ENCODE measurements at places on chromosomes 6 and 20.
A peak's percentile ranks its signal among the peaks of the same experiment; 100 is the strongest.

- no peak for DNase-seq
These were observed 2.2 kb upstream of the NNAT start for GRCh38 chr20:37518606-37519507.

GRCh38 chr6:144319211-144319610 is 34.1 kb downstream of the UTRN start:
- DNase-seq: no peak

- no peak for DNase-seq
These were observed 12.9 kb downstream of the SALL4 start for GRCh38 chr20:51789434-51789833.

DNA sequence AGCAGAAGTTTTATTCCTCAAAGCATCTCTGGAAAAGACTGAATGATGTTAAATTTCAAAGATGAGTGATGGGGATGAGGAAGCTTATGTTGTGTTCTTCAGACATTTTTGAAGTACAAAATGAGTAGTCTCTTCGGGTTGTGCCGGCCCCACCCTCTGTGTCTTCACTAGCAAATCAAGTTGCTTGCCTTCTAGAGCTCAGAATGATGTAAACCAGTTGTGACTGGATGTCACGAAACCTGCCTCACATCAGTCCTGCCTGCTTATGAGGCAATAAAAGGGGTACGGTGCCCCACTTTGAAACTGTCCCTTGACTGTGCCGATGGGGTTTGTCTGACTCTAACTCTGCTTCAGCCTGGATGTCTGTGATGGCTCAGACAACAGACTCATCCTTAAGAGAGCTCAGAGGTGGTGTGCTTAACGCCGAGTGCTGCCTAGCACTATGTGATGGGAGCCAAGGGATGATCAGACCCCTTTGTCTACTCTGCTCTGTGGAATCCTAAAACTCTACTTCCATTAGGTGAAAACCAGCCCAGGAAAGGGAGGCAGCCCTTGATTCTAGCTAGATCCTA is 19.0 kb downstream of the TOMM34 start:
- DNase-seq: no peak

DNA sequence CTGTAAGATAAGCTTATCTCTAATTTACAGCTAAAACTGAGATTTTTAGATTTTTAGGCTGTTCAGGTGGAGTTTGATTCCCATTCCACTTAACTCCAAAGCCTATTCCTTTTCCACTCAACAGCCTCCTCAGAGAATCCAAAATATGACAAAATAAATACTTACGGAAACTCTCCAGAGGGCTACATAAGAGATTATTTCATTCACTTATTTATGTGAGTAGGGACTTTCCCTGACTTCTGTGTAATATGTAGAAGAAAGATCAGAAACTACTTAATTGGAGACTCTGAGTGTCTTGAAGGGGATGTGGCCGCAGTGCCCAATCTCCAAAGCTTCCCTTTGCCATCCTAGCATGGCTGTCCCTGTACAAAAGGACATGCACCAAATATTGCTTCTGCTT is 72.1 kb upstream of the ISM1 start:
- no peak for DNase-seq

- DNase-seq: no peak
These were observed 322.9 kb upstream of the TFAP2D start for GRCh38 chr6:50390416-50390815.

DNA sequence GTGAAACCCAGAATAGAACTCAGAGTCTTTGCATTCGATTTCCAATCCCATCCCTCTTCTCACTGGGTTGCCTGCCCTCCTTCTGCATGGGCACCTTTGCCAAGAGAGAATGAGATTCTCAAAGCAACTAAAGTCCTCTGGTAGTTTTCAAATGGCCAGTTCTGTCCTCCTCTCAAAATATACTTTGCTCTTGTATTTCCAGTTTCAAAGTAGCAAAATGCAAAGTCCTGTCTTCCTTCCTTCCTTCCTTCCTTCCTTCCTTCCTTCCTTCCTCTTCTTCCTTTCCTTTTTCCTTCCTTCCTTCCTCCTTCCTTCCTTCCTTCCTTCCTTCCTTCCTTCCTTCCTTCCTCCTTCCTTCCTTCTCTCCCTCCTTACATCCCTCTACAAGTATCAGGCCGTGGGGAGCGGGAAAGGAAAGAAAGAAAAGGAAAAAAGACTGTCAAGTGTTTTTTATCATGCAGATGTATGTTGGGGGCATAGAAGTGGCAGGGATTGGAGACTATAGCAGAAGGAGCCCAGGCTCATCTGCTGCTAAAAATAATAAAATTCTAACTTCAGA is 265.2 kb downstream of the CD83 start:
- DNase-seq: no peak

GRCh38 chr6:103183831-103184411 is 1675.8 kb downstream of the HACE1 start:
- DNase-seq: no peak

DNA sequence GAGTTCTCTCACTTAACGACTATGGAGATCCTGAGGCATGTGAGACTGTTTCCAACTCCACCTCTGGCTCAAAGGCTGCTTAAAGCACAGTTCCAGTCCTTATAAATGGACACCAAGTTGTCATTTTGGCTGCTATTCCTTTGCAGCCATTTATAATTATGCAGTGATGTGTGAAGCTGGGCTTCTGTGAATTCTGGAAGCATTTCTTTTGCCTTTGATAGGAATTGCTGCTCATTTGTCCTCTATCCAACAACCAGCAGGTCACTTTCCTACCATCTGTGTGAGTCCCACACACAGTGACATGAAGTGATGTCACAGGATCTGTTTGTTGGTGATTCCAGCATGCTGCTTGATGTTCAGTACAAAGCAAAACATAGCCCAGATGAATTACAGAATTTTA is 28.5 kb upstream of the EFHC1 start:
- no peak for DNase-seq

GRCh38 chr6:131362696-131363095 is 210.3 kb upstream of the ARG1 start:
- no peak for DNase-seq

GRCh38 chr6:63644668-63645326 is 9.2 kb downstream of the PHF3 start:
- no peak for DNase-seq

GRCh38 chr6:23244300-23244699 is 674.9 kb downstream of the HDGFL1 start:
- peak; percentile 40 for DNase-seq

DNA sequence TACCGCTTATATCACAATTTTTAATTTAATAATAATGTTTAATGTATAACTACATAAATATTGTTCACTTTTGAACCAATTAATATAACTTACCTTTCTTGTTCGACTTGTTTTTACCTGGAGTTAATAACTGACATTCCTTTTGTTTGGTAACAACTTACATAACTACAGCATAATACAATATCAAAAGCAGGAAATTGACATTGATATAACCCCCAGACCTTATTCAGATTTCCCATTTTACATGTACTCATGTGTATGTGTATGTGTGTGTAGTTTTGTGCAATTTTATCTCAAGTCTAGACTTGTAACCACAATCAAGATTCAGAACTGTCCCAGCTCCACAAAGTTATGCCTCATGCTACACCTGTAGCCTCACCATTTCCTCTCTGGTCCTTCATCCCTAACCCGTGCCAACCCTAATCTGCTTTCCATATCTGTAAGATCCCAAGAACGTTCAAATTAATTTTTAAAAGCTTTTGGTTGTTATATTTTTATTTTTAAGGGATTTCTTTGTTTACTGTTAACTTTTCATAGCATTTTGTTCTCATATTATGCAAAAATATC is 190.6 kb downstream of the MANEA start:
- DNase-seq: no peak

- DNase-seq: no peak
These were observed 22.4 kb upstream of the TASP1 start for GRCh38 chr20:13661070-13661685.

GRCh38 chr6:85455471-85456026 is 5.7 kb downstream of the NT5E start:
- DNase-seq: no peak

DNA sequence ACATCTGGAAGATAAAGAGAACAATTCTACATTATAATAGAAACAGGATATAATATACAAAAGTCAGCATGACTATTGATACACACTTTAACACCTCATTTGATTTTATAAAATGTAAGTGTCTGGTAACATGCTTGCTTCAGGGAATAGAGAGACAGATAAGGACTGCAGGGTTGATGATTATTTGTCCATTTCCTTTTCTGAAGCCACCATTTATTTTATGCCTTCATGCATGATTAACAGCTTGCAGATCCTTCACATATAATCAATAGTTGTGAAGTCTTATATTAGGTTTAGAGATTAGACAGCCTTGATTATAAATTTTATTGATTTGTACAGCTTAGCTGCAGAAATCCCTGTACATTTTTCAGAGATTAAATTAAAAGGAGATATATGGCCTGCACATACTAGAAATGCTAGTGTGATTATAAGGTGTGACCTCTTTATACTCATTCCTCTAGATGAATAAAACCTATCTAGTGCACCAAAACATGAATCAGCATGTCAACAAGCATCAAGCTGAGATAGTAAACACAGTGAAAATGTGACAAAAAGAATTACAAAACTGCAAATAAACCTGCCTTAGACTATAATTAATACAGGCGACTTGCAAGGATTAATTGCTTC is 198.8 kb upstream of the THEMIS start:
- DNase-seq: no peak

DNA sequence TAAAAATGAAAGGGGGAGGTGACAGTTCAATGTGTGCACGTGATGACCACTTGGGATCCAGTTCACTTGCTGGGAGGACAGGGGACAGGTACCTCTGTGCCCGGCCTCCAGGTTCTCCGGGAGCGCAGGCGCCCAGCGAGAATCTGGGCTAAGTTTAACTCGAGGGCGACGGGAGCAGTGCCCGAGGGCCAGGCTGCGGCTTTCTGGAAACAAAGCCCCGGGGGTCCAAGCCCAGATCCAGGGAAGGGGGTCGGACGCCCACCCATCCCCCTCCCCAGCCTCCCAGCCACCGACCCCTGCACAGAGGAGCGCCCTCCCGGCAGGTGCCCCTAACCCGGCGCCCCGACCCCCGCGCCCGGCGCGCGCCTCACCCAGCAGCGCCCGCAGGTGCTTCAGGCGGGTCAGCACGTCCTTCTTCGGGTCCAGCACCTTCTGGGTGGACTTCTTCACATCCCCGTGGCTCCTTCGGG is 405 bp downstream of the RALGAPA2 start:
- DNase-seq: no peak

- DNase-seq: no peak
These were observed 152.8 kb downstream of the SYCP2 start for GRCh38 chr20:59780494-59781185.

DNA sequence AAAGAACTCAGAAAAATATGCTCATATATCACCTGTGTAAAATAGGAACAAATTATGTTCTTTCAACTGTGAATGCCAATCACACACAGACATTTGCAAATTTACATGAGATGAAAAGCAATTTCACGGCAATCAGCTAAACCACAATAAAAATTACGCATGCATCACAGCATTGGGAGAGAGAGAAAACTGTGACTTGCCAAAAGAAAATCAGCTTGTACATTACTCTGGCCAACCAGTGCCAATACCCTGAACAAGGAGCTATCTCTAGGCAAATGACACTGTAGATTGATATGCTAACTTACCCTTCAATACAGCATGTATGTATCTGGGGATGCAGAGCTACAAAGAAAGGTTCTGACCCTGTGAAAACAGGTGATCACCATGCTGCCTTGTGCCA is 515.6 kb downstream of the EYS start:
- no peak for DNase-seq

DNA sequence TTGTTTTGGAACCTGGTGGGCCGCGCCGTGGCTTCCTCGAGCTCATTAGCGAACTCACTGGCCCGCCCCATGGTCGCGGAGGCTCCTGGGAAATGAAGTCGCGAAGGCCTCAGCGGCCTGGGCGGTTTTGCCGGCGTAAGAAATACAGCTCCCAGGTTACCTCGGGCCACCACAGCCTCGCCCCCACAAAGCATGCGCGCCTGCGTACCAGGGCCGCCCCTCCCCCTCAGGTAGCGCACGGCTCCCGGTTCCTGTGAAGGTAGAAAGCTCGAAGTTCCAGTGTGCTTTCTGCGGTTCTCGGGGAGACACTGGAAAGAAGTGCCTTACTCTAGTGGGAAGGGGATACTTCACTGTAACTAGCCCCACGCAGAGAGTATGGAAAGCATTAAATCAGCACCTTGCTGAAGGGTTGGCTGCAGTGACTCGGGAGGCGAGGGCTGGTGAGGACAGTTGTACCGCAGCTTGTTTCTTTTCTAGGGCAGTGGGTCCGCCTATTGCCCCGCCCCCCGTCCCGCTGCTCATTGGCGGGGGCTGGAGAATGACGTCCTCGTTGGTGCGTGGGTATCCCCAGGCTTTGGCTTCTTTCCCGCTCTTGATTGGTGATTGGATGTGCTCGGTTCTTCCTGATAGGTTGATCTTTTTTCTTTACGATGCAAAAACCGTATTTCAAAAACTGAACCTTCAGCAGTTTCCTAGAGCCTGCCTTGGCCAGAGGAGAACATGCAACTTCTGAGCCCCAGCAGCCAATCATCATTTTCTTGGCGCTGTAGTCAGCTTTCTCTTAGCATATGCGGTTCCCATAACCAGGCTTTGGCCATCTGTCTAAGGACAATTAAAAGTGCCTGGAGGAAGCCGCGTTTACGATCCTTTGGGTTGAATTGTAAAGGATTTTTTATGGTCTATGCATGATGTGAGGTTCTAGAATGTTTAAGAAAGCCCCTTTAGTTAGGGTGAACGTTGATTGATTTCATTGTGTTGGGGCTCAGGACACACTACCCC is at the start of gene CDK19:
TSS of gene CDK19 (minus strand) at position 59 of the 999 bp plus-strand sequence. CDS start 333 bp downstream, outside the sequence.
- peak; percentile 98 for DNase-seq

GRCh38 chr6:126524811-126525326 is 185.0 kb downstream of the CENPW start:
- DNase-seq: no peak
